ENCODE measurements at places on chromosomes 16 and 17.
A peak's percentile ranks its signal among the peaks of the same experiment; 100 is the strongest.

DNA sequence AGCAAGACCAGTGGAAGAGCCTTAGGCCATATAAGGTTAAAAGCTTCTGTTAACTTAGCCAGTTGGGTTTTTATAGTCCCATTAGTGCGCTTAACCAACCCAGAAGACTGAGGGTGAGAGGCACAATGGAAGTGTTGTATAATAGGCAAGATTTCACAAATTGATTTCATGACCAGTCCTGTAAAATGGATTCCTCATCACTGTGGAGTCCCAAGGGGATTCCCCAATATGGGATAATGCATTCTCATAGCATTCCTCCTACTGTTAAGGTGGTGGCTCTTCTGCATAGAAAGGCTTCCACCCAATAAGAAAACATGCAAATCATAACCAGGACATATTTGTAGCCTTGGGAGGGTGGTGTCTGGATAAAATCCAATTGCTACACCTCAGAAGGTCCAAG, 22.1 kb upstream of the B4GALNT2 start:
- no peak for DNase-seq

DNA sequence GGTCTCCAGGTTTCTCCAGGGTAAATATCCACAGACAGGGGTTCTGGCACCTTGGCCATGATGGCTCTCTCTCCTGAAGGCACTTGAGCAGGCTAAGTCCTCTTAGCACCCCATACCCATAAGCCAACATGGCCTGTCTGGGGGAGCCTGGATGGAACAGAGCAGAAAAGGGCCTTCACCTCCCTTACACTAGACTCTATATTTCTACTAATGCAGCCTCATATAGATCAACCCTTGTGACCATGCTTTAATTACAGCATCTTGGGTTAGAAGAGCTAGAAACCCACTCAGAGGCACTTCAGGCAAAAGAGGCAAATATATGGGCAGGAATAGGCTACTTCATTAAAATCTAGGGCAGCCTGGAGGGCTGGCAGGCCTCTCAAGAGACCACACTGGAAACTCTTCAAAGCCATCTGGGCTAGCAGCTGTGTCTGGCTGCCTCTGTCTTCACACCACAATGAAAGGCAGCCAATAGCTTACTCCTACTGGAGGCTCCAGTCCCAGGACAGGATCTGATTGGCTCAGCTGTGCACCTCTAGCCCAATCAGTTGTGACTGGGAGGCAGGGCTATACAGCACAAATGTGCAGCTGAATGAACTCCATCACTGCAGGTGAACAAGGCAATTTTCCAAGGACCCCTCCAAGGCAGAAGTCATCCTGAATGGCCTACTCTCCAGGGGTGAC, 4.7 kb upstream of the CDT1 start:
- DNase-seq = no peak

DNA sequence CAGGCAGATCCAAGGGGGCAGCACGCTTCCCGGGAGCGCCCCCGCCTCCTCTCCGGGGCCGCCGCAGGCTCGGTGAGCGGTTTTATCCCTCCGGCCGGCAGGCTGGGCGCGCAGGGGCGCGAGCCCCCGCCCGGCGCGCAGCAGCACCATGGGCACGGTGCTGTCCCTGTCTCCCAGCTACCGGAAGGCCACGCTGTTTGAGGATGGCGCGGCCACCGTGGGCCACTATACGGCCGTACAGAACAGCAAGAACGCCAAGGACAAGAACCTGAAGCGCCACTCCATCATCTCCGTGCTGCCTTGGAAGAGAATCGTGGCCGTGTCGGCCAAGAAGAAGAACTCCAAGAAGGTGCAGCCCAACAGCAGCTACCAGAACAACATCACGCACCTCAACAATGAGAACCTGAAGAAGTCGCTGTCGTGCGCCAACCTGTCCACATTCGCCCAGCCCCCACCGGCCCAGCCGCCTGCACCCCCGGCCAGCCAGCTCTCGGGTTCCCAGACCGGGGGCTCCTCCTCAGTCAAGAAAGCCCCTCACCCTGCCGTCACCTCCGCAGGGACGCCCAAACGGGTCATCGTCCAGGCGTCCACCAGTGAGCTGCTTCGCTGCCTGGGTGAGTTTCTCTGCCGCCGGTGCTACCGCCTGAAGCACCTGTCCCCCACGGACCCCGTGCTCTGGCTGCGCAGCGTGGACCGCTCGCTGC, 832 bp downstream of the CDK5R1 start:
- DNase-seq = no peak

DNA sequence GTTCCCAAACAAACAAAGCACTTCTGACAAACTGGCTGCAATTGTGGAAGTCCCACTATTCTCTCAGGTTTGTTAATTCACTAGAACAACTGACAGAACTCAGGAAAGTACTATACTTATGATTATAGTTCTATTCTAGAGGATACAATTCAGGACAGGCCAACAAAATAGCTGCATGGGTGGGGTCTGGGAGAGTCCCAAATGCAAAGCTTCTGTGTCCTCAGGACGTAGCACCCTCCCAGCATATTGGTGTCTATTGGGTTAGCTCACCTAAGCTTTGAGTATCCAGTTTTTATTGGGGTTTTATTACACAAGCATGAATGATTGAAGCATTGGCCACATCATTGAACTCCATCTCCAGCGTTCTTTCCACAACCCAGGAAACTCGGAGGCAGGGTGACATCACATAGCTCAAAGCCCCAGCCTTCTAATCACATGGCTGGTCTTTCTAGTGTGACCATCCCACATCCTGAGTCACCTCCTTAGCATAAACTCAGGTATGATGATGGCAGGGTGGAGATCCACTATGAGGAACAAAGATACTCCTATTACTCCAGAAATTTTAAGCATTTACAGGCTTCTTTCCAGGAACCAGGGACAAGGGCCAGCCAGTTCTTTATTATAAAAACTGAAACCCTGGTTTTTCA, 43.9 kb upstream of the CCNF start:
- DNase-seq = no peak

DNA sequence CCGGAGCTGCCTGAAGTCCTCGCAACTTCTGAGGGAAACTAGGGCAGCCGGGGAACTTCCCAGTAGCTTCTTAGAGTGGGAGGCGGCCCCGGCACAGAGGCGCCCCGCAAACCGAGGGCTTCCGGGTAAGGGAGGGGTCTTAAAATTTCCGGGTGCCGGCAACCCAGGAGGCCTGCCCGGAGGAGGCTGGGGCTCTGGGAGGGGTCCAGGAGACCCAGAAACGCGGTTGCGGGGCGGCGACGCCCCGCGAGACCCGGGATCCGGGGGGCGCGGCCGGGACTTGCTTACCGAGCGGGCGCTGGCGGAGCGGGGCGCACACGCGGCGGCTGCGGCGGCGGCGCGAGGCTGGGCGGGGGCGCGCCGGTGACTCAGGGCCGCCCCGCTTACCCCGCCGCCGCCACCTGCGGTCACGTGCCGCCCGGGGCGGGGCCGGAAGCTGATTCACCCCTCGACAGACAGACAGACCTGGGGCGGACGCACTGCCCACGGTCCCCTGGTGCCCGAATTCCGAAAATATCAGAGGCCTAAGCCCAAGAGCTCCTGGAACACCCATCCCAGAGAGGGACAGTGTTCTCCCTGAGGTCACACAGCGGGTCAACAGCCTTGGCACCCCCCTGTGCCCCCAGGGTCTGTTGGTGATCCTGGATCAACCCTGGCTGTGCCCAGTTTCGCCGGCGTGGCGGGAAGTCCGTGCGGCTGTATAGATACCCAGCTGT, at the start of gene FAM83G:
Gene FAM83G (minus strand): TSS at position 344 of the 716 bp plus-strand sequence. CDS start 723 bp downstream, outside the sequence.
- DNase-seq = peak; percentile 72

DNA sequence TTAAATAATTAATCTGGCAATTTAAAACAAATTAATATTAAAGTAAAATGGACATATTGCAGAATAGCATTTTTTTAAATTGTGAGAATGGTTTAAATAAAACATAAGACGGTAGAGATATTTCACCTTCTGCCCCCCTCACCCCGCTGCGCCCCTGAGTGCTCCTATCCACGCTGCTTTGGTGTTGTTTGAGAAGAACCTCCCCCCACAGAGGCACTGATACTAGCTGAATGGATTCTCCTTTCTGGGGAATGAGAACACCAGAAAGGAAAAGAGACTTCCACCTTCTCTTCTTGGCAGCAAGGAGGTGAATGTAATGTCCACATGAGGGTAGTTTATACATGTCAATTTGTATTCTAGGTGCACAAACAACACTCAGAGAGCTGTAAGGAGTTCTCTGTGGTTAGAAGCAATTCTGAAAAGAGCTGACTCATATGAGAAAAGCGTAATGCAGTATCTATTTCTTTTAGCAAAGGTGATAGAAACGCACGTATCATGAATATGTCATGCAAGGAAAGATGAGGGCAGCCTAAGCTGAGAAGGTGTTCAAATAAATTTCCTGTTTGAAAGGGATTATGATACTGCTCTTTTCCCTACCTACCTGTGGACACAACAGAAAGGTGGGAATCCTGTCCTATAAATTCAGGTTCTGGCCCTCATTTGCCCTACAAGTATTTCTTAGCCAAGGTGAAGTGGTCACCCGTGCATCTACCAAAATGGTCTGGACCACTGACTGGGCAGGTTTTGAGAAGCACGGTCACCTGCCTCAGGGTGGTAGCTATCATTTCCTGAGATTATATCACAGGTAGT, 126.9 kb downstream of the PARN start:
- DNase-seq = no peak

GRCh38 chr17:6421700-6422604, 13.0 kb downstream of the AIPL1 start:
- peak; percentile 62 for DNase-seq

DNA sequence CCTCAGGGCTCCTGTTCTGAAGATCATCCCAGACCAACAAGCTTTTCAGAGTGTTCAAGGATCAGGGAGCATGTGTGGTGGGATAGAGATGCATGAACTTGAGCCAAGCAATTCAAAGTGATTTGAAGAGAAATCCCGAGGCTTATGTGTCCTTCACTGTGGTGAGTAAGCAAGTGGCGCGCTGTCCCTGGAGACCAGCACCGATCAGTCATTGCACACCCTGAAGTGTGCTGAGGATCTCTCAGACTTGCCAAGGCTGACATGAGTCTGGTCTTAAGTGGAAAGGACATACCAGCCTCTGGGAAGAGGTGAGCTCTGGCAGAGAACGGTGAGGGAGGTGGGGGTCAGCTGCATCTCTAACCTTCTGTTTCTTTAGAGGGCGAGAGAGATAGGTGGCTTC, 43.8 kb upstream of the CDH13 start:
- no peak for DNase-seq

DNA sequence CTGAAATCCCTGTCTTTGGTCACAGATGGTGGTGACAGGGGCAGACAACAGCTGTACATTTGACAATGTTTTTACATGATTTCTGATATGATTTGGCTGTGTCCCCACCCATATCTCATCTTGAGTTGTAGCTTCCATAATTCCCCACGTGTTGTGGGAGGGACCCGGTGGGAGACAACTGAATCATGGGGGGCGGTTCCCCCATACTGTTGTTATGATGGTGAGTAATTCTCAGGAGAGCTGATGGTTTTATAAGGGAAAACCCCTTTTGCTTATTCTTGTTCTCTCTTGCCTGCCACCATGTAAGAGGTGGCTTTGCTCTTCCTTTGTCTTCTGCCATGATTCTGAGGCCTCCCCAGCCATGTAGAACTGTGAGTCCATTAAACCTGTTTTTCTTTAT, 353.9 kb downstream of the CPPED1 start:
- DNase-seq = no peak
